ENCODE measurements at places on chromosomes 5 and 9.

GRCh38 chr5:79229357-79230174, 6.4 kb upstream of the JMY start:
- DNase-seq: peak; percentile 61

DNA sequence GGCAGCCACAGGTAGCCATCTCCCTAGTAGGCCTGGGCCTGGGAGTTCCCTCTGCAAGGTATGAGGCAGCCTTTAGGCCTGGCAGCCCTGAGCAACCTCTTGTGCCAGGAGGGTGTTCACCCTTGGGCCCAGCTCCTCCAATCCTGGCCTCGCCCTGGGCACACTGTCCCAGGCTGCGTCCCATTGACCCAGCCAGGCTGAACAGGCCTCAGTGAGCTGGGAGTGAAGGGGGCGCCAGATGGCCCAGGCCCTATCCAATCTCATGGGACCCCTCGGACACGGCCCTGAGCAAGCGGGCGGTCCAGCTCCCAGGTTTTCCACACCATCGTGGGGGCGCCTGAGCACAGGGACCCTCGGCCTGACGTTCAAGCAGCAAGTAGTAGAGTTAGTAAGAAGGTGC, 14.5 kb downstream of the SH3GLB2 start:
- no peak for DNase-seq

GRCh38 chr5:176740131-176740701, 70.1 kb upstream of the UNC5A start:
- no peak for DNase-seq

DNA sequence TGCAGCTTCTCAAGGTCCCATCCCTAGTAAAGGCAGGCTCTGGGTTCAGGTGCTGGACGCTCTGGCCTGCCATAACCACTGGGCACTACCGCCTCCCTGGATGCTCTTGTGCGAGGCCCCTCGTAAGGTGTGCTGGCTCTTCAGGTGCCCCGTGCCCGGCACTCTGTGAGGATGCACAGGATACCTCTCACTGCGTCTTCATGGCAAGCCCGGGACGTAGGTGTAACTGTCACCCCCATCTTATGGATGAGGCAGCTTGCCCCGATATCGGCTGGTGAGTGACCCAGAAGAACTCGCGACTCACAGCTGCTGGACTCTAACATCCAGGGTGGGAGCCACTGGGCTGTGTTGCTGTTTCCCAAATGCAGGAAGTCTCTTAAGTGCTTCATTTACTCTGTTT, 79.0 kb downstream of the GTF3C4 start:
- DNase-seq: no peak
